CD4-positive, alpha-beta memory T cell (primary cell): ENCODE measurements at places on chromosomes 3 and 15. TPM values are rescaled to one million over a fixed set of nuclear protein-coding genes. Genes with fewer than 3 reads are reported as not detected.

DNA sequence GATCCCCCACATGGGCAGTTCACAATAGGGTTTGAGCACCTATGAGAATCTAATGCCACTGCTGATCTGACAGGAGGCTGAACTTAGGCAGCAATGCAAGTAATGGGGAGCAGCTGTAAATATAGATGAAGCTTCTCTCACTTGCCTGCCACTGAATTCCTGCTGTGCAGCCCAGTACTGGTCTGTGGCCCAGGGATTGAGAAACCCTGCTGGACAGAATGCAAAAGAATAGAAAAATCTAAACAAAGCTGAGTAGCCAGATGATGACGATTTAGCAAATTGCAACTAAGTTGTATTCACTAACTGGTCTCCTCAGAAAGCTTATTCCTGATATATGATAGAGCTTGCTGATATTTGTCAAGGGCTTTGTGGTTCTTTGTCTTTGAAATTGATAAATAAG lies 34.3 kb upstream of the APH1B start:
- no peaks in the 10 kb centered on the region for H3K27me3 ChIP-seq
- peaks cover 13% of the 10 kb centered on the region for H3K36me3 ChIP-seq
- no peak overlapping the region for H3K27ac ChIP-seq
- no peak for DNase-seq

- H3K4me1 ChIP-seq: no peaks in the 10 kb centered on the region
- DNase-seq: no peak
- H3K36me3 ChIP-seq: no peaks in the 10 kb centered on the region
These were observed 730.7 kb upstream of the ALCAM start for GRCh38 chr3:104635872-104636580.

GRCh38 chr15:80061582-80061981 lies 2.1 kb downstream of the ZFAND6 start:
- no peak overlapping the region for H3K27ac ChIP-seq
- no peaks in the 10 kb centered on the region for H3K27me3 ChIP-seq
- no peaks in the 10 kb centered on the region for H3K36me3 ChIP-seq
- no peak for DNase-seq
- H3K4me1 ChIP-seq: peaks cover 35% of the 10 kb centered on the region

DNA sequence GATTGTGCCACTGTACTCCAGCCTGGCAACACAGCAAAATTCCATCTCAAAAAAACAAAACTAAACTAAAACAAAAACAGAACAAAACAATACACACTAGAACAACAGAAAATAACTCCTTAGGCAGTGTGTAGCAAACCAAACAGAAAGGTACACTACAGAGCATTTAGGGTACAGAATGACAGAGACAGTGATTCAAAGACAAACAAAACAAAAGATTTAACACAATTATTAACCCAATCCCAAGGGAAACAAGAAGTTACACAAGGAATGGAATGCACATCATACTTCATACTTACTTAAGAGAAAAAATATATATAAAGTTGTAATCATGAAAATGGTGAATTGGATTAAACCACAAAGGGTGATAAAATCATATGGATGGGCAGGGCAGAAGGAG lies 12.9 kb downstream of the SLC25A20 start:
- DNase-seq: no peak
- peaks cover 17% of the 10 kb centered on the region for H3K36me3 ChIP-seq
- no peak overlapping the region for H3K4me3 ChIP-seq
- H3K27me3 ChIP-seq: no peaks in the 10 kb centered on the region

GRCh38 chr15:45670091-45670490 lies 35.3 kb downstream of the SQOR start:
- H3K27ac ChIP-seq: no peak overlapping the region
- no peak for DNase-seq
- no peaks in the 10 kb centered on the region for H3K27me3 ChIP-seq
- H3K4me1 ChIP-seq: no peaks in the 10 kb centered on the region

- no peak overlapping the region for H3K4me3 ChIP-seq
- DNase-seq: no peak
- H3K4me1 ChIP-seq: no peaks in the 10 kb centered on the region
- no peaks in the 10 kb centered on the region for H3K36me3 ChIP-seq
- no peaks in the 10 kb centered on the region for H3K27me3 ChIP-seq
- H3K27ac ChIP-seq: no peak overlapping the region
These were observed 7.3 kb upstream of the TRNT1 start for GRCh38 chr3:3119393-3119851.

GRCh38 chr3:325495-325894 lies 128.9 kb downstream of the CHL1 start:
- H3K4me3 ChIP-seq: no peak overlapping the region
- no peaks in the 10 kb centered on the region for H3K27me3 ChIP-seq
- H3K27ac ChIP-seq: no peak overlapping the region

ADAMTS9 gene
- total RNA-seq: not detected

GRCh38 chr3:64612916-64613526 lies 74.8 kb downstream of the ADAMTS9 start:
- H3K27ac ChIP-seq: no peak overlapping the region
- DNase-seq: no peak
- no peaks in the 10 kb centered on the region for H3K27me3 ChIP-seq
- H3K36me3 ChIP-seq: no peaks in the 10 kb centered on the region
- no peaks in the 10 kb centered on the region for H3K4me1 ChIP-seq
- no peak overlapping the region for H3K4me3 ChIP-seq

DNA sequence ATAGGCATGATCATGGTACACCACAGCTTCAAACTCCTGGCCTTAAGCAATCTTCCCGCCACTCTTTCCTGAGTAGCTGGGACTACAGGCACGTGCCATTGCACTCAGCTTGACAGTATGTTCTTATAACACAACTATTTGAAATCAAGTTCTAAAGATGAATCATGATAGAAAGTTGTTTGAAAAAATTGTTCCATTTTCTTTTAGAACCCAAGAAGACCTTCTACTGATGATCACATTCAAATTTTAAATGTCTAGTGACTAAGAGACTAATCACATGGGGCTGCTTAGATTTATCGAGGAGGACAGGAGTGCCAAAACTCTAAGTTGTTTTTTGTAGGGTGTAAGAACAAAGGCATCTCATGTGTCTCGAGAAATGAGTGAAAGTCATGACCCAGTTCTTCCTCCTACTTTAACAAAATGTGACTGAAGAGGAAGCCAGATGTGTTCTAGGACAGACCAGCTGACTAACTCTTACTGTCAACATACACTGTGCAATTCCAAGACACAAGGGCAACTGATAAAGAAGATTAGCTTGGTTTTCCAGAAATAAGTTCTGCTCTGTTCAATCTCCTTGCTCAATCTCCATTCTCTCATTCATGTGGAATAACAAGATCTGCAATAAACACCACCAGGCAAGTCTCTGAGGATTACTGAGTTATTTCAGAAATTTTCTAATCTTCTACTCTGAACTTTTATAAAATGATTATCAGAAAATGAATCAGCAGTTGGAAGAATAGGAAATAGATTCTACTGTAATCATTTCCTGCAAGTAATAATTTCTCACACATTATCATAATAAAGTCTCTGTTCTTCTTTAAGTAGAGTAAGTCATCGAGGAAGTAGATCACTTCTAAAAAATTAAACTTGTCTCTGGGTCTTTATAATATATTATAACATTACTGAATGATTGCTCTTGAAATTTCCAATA lies 122.6 kb upstream of the CCNL1 start:
- H3K36me3 ChIP-seq: no peaks in the 10 kb centered on the region
- H3K4me1 ChIP-seq: no peaks in the 10 kb centered on the region
- no peak overlapping the region for H3K27ac ChIP-seq
- no peak overlapping the region for H3K4me3 ChIP-seq
- H3K27me3 ChIP-seq: no peaks in the 10 kb centered on the region

GRCh38 chr3:5404718-5405117 lies 217.2 kb downstream of the EDEM1 start:
- H3K27ac ChIP-seq: no peak overlapping the region
- H3K27me3 ChIP-seq: no peaks in the 10 kb centered on the region
- no peaks in the 10 kb centered on the region for H3K36me3 ChIP-seq
- no peak overlapping the region for H3K4me3 ChIP-seq
- H3K4me1 ChIP-seq: no peaks in the 10 kb centered on the region
- no peak for DNase-seq

- H3K4me1 ChIP-seq: no peaks in the 10 kb centered on the region
- DNase-seq: no peak
- no peak overlapping the region for H3K27ac ChIP-seq
- H3K36me3 ChIP-seq: no peaks in the 10 kb centered on the region
- no peak overlapping the region for H3K4me3 ChIP-seq
- no peaks in the 10 kb centered on the region for H3K27me3 ChIP-seq
These were observed 378.6 kb upstream of the MCTP2 start for GRCh38 chr15:93852761-93853160.

DNA sequence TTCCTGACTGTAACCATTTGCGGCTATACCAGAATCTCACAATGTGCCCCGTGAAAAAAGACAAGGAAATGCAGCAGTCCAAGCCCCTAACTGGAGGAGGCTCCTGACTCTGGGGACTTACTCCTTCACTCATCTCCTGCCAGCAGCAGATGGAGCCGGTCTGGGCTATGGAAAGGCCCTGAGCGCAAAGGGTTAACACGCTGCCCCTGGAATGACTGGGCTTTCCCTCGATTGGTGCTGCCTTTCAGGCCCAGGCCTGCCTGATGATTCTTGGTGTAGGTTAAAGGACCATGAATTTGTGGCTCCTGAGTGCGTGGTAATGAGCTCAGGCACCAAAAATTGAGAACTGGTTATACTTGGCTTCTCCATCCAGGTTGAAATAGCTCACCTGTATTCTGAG lies 42.3 kb upstream of the GALNT15 start:
- no peak for DNase-seq
- no peak overlapping the region for H3K27ac ChIP-seq
- H3K27me3 ChIP-seq: no peaks in the 10 kb centered on the region
- no peak overlapping the region for H3K4me3 ChIP-seq

LTF gene
- not detected for total RNA-seq

CD200 gene
- total RNA-seq: 0.93 TPM

GOLGB1 gene
- total RNA-seq: 49.3 TPM

GRCh38 chr3:25235466-25235865 lies 192.6 kb upstream of the RARB start:
- no peaks in the 10 kb centered on the region for H3K36me3 ChIP-seq
- DNase-seq: no peak
- H3K4me3 ChIP-seq: no peak overlapping the region
- no peaks in the 10 kb centered on the region for H3K27me3 ChIP-seq
- H3K4me1 ChIP-seq: no peaks in the 10 kb centered on the region

DNA sequence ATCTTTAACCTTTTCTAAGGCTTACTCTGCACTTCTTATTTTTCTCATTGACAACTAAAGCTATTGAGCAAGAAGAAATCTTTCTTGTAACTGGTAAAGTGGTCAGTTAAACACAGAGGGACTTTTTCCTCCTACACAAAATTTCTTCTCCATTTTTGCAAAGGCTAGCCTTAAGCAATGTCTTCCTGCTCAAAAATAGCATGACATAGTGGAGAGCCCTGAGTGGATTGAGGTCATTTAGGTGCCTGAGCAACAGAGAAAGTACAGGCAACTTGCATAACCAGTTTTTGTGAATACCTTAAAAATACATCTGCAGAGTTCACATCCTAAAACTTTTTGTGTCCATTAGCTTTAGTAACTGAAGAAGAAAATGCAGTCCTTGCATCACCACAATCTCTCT lies 144.7 kb upstream of the TTC14 start:
- H3K4me3 ChIP-seq: no peak overlapping the region
- H3K27me3 ChIP-seq: no peaks in the 10 kb centered on the region
- H3K36me3 ChIP-seq: no peaks in the 10 kb centered on the region
- no peak overlapping the region for H3K27ac ChIP-seq
- DNase-seq: no peak
- no peaks in the 10 kb centered on the region for H3K4me1 ChIP-seq

GOLGA8Q gene
- 2.1 TPM for total RNA-seq

GRCh38 chr3:45772341-45773035 lies 23.8 kb downstream of the SLC6A20 start:
- peak; percentile 43 for DNase-seq
- H3K4me3 ChIP-seq: no peak overlapping the region
- no peaks in the 10 kb centered on the region for H3K36me3 ChIP-seq
- peaks cover 12% of the 10 kb centered on the region for H3K4me1 ChIP-seq

DNA sequence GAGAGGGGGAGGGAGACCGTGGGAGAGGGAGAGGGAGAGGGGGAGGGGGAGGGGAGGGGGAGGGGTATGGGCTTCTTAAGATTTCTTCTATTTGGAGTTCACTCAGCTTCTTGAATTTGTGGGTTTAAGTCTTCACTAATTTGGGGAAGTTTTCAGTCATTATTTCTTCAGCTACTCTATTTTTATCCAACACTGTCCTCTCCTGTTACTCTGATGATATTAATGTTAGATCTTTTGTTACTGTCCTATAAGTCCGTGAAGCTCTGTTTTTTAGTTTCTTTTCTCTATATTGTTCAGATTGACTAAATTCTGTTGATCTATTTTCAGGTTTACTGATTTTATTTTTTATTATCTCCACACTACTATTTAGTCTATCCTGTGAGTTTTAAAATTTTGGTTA lies 351.5 kb upstream of the TPM1 start:
- DNase-seq: no peak
- H3K4me3 ChIP-seq: no peak overlapping the region
- no peak overlapping the region for H3K27ac ChIP-seq
- no peaks in the 10 kb centered on the region for H3K27me3 ChIP-seq
- H3K36me3 ChIP-seq: no peaks in the 10 kb centered on the region
- no peaks in the 10 kb centered on the region for H3K4me1 ChIP-seq

RASGRF1 gene
- total RNA-seq: not detected

CASR gene
- total RNA-seq: not detected

DNA sequence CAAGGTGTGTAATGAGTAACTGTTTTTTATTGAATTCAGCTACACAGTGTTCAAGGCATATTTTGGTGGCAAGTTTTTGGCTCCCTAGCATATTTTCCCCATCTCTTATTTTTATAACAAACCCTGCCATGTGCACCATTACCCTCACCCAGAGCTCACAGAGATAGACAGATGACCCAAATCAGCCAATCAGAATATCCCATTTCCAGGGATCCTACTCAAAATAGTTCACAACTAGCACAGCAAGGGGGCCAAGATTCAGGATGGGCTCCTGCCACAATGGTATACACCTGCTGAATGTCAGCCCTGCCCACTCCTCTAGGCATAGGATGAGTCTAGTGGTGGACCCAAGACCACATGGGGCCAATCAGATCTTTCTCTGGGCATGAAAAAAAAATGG lies 78.8 kb upstream of the SETMAR start:
- no peaks in the 10 kb centered on the region for H3K36me3 ChIP-seq
- no peak for DNase-seq
- no peak overlapping the region for H3K4me3 ChIP-seq
- H3K4me1 ChIP-seq: no peaks in the 10 kb centered on the region
- no peaks in the 10 kb centered on the region for H3K27me3 ChIP-seq
- no peak overlapping the region for H3K27ac ChIP-seq

DNA sequence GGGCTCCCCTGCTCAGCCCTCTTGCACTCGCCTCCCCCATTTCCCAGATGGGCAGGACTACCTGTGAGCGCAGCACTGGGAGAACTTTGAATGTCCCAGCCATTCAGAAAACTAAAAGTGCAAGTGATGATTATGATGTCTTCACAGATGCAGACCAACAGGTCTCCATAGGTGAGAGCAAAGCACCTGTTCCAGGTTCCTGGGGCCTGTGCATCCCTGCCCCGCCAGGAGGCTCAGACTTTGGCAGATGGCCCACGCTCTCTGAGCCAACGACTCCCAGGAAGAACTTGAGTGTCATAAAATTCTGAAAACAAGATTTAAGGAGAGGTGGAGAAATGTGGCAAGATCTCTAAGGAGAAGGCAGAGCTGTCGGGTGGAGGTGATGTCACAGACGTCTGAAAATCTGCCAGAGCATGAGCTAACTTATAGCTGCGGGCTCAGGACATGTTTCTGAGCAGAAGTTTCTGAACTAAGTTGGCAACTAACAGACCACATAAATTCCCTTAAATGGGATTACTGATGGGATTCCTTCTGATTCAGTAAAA lies 110.8 kb upstream of the IGF1R start:
- H3K36me3 ChIP-seq: no peaks in the 10 kb centered on the region
- H3K27ac ChIP-seq: no peak overlapping the region

SENP5 gene
- total RNA-seq: 45.5 TPM

ARGFX gene
- not detected for total RNA-seq
